GM12891 (cell line): ENCODE measurements at places on chromosomes 12 and 14.

DNA sequence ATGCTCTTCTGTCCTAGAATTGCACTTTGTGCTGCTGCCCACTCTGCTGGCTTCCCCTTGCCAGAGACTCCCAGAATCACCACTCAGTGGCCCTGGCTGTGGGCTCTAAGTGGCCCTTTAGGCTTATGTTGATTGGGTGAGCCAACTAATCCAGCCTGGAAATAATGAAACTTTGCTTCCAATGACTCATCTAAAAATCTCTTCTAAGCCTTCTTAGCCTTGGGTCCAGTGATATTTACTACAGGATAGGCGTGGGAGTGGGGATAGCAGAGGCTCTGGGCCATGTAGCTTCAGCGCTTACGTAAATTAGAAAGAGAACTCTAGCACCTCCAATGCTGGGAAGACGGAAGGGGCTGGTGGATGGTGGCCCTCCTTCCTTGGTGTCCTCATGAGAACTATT, 137.9 kb downstream of the TTC8 start:
- DNase-seq: no peak

DNA sequence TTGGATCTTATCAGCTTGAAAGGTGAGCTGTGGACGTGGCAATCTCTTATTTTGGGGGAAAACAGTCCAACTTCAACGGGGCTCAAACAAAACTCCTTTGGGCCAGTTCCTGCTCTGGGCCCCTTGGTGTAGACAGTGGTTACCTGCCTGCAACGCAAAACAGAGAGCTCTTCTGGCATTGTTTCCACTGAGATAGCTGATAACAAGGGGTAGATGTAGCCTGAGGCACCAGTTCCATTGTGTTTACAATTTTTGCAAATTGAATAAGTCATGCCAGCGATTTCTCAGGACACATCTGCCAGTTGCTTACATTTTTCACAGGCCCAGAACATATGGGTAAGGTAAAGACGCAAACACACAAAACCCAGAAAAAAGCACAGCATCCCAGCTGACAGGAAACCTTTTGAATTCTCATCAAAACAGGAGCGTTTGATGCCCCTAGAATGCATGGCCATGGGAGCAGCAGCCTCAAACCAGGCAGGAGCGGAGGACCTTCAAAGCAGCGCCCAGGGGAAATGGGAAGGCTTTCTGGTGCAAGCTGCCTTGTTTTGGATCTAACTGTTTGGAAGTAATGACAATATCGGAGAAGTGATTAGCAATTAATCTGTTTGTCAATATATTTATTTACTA, 259.7 kb downstream of the AACS start:
- no peak for DNase-seq

- DNase-seq: peak; percentile 53
Measured at GRCh38 chr14:75418850-75419768, 8.7 kb upstream of the JDP2 start.

- DNase-seq: no peak
Measured at GRCh38 chr14:37194698-37195097, 3.0 kb upstream of the MIPOL1 start.

DNA sequence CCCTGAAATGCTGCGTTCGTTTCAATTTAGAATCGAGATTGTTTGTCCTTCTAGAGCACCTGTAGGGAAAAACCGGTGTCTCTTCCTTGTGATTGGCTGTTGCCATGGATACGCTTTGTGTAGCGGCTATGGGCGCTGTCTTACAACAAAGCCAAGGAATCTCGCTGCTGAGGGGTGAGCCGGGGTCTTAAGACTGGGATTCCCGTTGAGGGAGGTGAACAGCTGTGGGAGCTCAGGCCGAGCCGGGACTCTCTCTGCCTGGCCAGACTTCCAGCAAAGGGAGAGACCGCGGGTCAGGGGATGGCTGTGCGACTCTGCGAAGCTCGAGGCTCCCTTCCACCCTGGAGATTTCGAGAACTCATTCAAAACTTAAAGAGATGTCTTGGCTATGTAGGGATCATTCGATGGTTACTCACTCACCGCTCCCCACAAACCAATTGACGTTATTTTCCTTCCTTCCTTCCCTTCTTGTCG, at the start of the genes LRRIQ1 and TSPAN19:
Gene LRRIQ1, plus strand, starts transcription at position 118 of the 474 bp plus-strand sequence. CDS start 1,826 bp downstream, outside the sequence.
Gene TSPAN19, minus strand, starts transcription at position 44 of the 474 bp plus-strand sequence. CDS start 6,331 bp downstream, outside the sequence.
- DNase-seq: no peak

DNA sequence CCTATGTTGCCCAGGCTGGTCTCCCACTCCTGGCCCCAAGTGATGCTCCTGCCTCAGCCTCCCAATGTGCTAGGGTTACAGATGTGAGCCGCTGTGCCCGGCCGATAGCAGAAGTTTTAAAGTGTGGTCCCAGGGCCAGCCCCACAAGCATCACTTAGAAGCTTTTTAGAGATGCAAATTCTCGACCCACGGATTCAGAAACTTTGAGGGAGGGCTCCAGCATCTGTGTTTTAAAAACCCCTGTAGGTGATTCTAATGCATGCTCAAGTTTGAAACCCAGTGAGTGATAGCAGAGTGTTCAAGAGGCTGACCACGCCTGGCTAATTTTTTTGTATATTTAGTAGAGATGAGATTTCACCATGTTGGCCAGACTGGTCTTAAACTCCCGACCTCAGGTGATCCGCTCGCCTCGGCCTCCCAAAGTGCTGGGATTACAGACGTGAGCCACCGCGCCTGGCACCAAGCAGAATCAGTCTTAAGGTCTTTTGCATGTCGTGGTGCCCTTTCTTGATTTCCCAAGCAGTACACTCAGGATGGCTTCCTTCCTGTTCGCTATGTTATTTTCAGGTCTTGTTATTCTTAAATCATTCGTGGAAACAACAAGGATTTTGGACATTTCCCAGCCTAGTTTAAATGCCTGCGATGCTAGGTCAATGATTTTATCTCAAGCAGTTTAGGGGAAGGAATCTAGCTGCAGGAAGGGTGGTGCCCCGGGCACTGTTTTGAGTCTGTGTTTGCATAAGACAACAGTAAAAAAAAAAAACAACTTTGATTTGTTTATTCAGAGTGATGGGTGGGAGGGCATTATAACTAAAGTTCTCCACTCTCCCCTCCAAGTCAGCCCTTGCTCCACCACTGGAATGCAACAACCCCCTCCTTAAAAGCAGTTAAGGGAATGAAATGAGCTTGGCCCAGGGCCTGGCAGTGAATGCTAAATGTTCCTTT, 9.2 kb upstream of the RILPL2 start:
- no peak for DNase-seq

DNA sequence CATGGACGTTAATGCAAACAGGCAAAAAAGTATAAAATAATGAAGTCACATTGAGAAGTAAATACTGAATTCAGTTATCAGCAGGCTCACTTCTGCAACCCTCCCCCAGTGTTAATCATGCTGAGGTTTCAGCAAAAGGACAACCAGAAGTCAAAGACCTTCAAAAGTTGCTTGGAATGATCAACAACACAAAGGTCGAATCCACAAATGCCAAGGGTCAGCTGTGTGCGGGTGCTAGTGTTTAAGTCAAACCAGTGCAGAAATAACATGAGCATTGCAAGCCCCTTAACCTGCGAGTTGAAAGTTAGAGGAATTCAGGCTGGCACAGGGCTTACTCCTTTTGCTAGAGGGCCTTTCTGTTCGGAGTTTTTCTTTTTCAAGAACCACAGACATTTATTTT, 436.7 kb upstream of the SEL1L start:
- DNase-seq: no peak

- peak; percentile 22 for DNase-seq
Measured at GRCh38 chr14:56474419-56475022, 105.1 kb upstream of the TMEM260 start.

GRCh38 chr14:92585981-92586937, 72.7 kb downstream of the RIN3 start:
- no peak for DNase-seq

- DNase-seq: peak; percentile 65
Measured at GRCh38 chr12:108850854-108851573, 6.4 kb downstream of the SSH1 start.

GRCh38 chr12:110822821-110823415, 23.9 kb upstream of the CCDC63 start:
- no peak for DNase-seq

- DNase-seq: no peak
Measured at GRCh38 chr12:48336564-48336963, 14.2 kb downstream of the ZNF641 start.

DNA sequence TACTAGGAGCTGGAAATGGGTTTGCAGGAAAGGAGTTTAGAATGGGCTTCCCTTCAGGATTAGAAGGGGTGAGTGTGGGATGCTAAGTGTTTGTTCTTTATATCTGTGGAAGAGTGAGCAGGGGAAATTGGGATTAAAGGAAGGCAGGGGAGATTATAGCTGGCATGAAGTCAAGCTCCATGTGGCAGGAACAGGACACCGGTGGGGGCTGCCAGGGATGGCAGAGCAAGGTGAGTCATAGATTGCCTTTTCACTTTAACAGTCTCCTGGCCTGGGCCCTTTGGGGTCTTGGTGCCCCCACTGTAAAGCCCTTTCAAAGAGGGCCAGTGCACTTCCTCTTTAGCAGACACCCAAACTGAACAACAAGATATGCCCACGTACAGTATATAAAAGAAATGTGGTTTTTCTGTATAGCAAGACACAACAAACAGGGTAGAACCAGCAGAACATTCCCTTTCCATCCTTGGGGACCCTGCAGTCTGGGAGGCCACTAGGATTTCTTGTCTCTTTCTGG, 23.1 kb upstream of the FBXO21 start:
- DNase-seq: no peak

DNA sequence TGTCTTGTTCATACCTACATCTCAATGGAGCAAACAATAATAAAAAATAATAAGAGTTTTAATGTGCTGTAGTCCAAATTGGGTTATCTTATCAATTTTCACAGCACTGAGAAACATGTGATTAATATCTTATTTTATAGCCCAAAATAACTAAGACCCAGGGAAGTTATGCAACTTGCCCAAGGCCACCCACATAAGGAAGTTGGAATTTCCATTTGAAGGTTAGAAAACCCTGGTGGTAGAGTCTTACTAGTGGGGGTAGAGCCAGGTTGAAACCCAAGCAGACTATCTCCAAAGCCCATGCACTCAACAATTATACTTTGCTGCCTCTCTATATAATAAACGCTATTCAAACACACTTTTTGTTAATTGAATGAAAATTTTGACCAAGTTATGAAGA, 270.0 kb upstream of the CAND1 start:
- no peak for DNase-seq

DNA sequence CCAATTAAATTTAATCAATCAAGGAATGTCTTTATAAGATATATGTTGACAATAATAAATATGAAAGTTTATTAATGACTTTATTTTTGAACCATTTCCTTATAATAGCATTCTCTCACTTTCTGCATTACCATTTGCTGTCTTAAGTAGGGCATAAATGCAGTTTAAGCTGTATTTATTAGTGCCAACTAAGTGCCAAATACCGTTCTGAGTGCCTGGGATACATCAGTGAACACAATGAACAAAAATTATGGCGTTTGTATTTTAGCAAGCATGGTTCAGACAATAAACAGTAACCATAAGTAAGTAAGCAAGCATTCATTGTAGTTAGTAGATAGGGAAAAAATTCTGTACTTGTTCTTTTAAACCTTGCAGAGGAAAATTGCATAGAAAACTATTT, 145.8 kb downstream of the FUT8 start:
- no peak for DNase-seq

DNA sequence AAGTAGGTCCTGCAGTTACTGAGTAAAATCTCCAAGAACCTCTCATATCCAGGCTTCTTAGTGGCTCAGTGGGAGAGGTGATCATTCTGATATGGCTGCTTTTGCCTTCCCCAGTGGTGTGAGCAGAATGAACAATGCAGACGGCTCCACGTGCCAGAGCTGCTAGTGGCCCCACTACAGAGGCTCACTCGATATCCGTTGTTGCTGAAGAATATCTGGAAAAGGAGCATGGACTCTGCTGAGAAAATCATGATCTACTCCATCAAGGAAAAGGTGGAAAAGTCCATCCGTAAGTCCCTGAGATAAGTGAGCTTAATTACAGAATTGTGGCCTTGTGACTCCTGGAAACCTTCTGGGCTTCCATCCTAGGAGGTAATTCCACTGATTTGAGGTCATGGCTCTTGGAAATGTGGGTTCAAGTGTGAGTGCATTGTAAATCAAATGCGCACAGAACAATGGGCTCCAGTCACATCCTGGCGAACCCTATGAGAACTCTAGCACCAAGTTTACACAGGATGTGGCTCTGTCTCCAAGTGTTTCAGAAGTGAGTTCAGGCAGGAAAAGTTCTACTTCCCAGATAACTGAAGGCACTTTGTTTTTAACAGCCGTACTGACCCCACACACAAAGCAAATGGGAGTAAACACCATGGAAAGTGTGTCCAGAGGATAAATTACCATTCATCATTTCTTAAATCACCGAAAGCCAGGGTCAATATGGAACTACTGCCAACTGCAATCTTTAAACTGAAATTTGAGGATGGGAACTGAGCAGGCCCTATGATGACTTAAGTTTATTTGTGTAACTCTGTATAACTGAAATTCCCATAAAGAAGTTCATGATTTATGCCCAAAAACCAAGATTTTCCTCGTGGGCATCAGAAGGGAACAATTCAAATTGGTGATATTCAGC, 51.4 kb downstream of the PLEKHG7 start:
- DNase-seq: no peak

GRCh38 chr14:94165744-94166143, 8.4 kb upstream of the PPP4R4 start:
- DNase-seq: no peak

DNA sequence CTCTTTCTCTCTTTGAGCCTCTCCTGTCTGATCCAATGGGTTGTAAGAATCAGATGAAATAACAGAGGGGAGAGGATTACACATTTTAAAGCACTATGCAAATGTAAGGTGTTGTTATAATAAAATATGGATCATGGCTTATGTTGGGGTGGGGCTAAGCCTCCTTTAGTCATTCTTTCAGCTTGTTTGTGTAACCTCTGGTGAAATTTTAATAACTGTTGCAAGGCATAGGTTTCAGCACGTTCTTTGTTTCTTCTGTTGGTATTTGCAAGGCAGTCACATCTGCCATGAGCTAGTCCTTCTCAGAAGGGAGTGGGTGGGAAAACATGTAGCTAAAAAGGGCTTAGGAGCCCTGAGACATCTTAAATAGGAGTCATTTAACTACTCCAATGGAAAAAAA, 74.8 kb upstream of the FRMD6 start:
- DNase-seq: no peak

GRCh38 chr12:109436188-109436560, 40.9 kb downstream of the KCTD10 start:
- DNase-seq: no peak

DNA sequence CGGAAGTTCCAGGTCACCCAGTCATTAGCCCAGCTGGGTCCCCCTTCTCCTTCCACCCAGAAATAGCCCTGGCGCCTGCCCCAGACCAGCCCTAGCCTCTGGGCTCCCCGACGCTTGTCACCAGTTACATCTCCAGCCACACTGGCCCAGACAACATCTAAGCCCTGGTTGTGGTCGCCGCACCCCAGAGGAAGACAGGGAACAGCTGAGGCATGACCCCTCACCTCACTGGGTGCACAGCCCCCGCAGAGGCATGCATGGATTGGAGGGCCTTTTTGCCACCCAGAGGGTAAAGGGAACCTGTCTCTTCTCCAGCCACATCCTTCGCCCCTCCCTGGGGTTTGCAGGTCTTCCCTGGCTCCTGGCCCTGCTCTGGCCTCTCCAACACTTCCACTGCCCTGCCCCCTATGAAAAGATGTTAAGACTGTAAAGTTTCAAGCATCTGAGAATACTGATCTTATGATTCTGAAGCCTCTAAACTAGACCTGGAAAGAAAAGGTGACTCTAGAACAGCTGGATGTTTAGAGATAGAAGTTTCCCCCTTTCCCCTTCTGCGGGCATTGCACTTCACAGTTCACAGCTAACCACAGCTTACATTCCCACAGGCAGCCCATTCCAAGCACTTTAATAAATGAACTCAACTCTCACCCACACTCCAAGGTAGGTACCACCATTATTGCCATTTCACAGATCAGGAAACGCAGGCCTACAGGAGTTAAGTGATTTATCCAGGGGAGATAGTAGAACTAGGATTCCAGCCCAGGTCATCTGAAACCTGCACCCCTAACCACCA, 14.7 kb downstream of the TMEM119 start:
- DNase-seq: no peak
